Dermis microvascular lymphatic vessel endothelial cell (primary cell): ENCODE measurements at places on chromosomes 4 and X.

DNA sequence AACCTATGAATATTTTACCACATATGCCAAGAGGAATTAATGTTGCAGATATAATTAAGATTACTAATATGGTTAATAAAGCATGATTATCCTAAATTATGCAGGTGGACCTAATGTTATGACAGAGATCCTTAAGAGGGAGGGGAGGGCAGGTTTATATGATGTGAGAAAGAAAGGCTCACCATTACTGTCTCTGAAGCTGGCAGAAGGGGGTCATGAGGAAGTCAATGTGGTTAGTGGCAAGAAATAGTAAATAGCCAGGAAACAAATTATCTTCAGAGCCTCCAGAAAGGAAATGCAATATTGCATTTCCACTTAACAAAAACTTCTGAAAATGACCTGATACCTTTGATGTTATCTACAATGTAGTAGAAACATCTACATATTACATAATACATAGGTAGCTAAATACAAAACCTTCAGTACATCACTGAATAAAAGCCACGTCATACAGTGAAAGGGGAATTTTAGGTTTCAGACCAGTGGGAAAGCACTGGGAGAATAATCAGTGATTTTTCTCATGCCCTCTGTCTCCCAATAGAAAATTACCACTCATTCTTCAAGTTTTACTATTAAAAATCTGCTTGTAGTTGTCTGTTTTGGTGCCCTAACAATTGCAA is 609.2 kb downstream of the SPOCK3 start:
- no peak for DNase-seq

DNA sequence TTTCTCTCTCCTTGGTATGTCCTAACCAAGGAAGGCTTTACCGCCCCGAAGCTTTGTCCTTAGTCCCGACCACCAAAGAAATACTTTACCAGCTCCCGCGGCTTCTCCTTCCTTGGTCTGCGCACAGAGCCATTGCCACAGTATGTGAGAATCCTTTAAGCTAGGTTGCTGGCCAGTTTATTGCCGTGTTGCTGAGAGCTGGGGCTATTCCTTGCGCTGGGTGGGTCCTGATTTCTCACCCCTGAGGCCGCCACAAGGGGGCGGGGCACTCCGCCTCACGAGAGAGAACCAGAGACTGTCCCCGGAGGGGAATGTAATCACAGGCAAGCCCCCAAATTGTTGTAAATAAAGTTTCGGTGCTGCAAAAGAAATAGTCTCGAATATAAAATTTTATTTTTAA is 331.0 kb upstream of the PCDH10 start:
- DNase-seq = no peak

- DNase-seq = no peak
These were observed 335.7 kb downstream of the FSTL5 start for GRCh38 chr4:161828061-161828460.

- DNase-seq = no peak
These were observed 13.7 kb upstream of the ADD1 start for GRCh38 chr4:2829933-2830451.

- no peak for DNase-seq
These were observed 15.5 kb downstream of the NAT8L start for GRCh38 chr4:2074588-2074987.

GRCh38 chrX:70669120-70669519 is 224.5 kb downstream of the DLG3 start:
- DNase-seq = no peak

DNA sequence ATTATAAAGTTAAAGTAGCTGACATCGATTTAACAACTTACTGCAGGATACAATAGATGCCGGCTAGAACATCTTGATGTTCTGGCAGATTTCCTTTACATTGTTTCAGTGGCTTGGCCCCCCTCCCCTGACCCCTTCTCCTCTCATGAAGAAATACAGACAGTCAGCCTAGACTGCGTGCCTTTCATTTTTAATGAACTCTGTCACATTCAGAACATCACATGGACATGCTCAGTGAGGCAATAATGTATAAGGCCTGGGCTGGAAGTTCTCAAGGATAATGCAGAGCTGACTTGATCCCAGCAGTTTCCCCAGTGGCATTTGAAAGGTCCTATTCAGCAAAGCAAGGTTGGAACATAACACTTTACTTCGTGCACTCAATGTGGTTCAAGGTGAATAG is 239.2 kb downstream of the ANK2 start:
- DNase-seq = no peak

DNA sequence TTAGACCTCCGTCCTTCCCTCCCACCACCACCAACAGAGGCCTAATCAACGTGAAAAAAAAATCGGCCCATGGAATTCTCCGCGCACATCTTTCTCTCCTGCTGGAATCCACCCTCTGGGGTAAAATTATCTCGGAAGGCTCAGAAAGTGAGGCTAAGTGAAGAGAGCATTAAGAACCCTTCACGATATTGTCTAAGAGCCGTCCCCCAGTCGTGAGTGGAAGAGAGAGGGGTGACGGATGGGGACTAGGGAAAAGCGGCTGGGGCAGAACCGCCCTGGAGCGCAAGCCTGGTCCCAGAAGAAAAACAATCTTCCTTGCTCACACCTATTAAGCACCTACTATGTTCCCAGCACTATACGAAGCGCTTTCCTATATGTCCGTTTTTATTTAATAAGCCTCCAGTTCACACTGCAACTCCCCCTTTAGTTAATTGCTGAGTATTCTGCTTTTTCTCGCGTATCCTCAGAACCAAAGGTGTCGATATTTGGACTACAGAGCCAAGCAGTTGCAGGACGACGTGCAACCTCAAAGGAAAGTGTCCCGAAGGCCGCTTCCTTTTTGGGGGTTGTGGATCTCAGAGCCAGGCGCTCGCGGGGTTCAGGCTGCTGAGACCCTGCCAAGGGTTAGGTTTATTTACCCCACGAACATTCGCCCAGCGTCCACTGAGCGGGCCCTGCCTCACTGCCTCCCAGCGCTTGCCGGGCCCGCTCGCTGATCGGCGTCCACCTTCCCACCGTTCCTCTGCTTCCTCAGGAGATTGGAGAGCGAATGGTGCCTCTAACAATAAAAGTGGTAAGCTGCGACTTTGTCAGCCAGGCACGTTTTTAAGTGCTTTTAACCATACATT is 889 bp downstream of the MGARP start:
- DNase-seq = peak; percentile 25

- DNase-seq = no peak
These were observed 238.9 kb downstream of the NR3C2 start for GRCh38 chr4:148203056-148203898.

- DNase-seq = peak; percentile 73
These were observed 821.3 kb downstream of the TRIML1 start for GRCh38 chr4:188960411-188961093.

- no peak for DNase-seq
These were observed 61.0 kb downstream of the CHRNA9 start for GRCh38 chr4:40395908-40396793.

- peak; percentile 31 for DNase-seq
These were observed 88.3 kb downstream of the NHSL2 start for GRCh38 chrX:71998836-71999509.

DNA sequence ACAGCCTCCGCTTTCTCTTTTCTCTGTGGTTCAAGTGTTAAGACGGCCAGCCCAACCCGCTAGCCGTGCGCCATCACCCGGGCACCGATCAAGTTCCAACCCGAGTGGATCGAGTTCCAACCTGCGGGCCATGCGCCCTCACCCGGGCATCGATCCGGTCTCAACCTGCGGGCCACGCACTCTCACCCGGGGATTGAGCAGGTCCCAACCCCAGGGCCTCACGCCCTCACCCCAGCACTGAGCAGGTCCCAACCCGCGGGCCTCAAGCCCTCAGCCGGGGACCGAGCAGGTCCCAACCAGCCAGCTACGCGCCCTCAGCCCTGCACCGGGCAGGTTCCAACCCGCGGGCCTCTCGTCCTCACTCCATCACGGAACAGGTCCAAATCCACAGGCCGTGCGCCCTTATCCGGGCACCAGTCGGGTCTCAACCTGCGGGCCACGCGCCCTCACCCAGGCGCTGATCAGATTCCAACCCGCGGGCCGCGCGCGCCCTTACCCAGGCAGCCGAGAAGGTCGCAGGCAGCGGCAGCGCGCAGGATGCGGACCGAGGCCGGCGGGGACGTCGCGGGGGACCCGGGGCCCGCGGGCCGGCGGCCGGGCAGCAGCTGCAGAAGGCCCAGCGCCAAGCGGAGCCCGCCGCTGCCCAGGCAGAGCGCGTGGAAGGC is 443 bp downstream of the GPR143 start:
- DNase-seq = no peak
